ENCODE measurements at places on chromosomes 16 and 17. TPM values are rescaled to one million over a fixed set of nuclear protein-coding genes. Genes with fewer than 3 reads are reported as not detected.

DNA sequence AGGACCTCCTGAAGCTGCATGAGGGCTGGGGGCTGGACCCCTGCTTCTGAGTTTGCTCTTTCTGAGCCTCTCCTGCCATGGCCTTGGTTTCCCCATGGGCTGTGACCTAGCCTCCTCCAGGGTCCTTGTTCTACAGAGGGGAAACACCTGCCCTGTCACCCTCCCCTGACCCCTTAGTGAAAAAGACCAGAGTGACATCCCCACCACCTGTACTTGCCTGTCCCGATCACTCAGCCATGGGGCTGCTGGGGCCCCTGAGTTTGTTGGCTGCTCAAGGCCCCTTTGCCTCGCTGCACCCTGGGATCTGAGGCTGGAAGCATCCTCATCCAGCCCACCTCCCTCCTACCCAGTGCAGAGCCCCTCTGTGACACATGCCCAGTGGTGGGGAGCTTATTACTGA is 800 bp downstream of the NOD2 start:
- peaks cover 12% of the 10 kb centered on the region for H3K4me1 ChIP-seq
- H3K36me3 ChIP-seq = no peaks in the 10 kb centered on the region
- no peak overlapping the region for H3K27ac ChIP-seq
- DNase-seq = peak; percentile 16

DNA sequence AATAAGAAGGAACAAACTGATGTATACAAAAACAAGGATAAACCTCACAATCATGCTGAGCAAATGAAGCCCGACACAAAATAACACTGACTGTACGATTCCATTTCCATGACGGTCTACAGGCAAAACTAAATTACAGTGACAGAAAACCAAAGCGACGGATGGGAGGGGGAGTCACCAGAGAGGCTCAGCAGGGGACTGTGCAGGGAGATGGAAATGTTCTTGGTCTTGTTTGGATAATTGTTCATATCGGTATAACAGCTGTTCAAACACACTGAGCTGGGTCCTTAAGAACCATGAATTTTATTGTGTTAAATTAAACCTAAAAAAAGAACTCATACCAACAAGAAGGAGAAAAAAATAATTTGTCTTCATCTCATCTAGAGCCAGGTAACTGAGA is 97.8 kb downstream of the NXN start:
- no peak overlapping the region for H3K27ac ChIP-seq
- H3K27me3 ChIP-seq = no peaks in the 10 kb centered on the region
- H3K36me3 ChIP-seq = no peaks in the 10 kb centered on the region
- H3K4me1 ChIP-seq = peaks cover 30% of the 10 kb centered on the region
- no peak for DNase-seq
- no peak overlapping the region for H3K4me3 ChIP-seq

DNA sequence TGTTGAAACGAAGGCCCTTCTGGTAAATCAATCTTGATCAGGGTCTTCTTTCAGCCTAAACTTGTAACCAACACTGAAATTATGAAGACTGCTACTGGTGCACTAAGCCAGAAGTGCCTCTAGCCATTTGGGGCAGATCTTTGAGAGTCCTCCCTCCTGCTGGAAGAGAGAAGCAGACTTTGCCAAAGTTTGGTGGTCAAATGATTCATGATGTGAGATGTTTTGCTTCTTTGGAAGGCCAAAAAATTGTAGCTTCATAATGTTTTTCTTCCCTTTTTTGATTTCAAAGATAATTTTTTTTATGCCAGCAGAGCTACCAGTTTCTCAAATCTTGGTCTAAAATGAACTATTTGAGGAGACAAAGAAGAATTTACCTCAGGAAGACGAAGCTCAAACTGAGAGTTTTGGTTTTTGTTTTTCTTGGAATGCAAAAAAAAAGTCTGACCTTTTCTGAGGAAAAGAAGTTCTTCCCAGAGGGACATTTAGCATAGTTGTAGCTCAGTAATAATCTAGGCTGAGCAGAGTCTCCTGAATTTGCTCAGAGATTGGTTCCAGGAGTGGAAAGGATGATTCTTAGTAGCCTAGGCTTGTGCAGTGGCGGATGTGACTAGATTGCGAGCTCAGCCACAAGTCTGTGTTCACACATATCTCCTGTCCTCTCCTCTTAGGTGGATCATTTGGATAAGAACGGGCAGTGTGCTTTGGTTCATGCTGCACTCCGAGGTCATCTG is 50.9 kb downstream of the CYB561 start:
- no peak overlapping the region for H3K4me3 ChIP-seq
- no peaks in the 10 kb centered on the region for H3K4me1 ChIP-seq
- no peaks in the 10 kb centered on the region for H3K27me3 ChIP-seq
- DNase-seq = no peak
- H3K27ac ChIP-seq = no peak overlapping the region

DNA sequence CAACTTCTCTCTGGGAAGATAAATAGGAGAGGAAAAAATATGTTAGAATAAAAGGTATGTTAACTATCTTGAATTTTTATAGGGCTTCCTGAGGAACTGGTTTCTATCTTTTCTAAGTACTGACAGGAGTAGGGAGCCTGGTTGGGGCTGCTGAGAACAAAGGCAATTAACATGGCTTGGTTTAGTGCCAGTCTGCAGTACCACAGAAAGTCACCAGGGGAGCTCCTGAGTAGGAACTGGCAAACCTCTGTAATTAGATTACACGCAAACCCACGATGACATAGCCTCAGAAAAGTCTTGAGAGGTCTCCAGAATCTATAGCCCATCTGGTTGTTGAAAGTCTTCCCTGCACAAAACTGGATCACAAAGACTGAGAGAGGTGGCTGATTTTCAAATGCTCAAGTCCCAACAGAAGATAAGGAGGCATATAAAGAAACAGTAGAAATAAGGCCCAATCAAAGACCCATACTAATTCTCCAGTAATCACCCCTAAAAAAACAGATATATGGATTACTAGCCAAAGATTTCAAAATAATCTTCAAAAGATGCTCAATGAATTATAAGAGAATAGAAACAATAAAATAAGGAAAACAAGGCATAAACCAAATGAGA is 11.7 kb upstream of the CNTNAP4 start:
- H3K27ac ChIP-seq = no peak overlapping the region
- H3K36me3 ChIP-seq = no peaks in the 10 kb centered on the region
- H3K27me3 ChIP-seq = no peaks in the 10 kb centered on the region
- no peak overlapping the region for H3K4me3 ChIP-seq

- no peaks in the 10 kb centered on the region for H3K36me3 ChIP-seq
- peaks cover 18% of the 10 kb centered on the region for H3K4me1 ChIP-seq
- H3K27ac ChIP-seq = no peak overlapping the region
- H3K27me3 ChIP-seq = no peaks in the 10 kb centered on the region
- no peak overlapping the region for H3K4me3 ChIP-seq
- no peak for DNase-seq
Observed at GRCh38 chr17:16484445-16485175, 7.4 kb downstream of the LRRC75A start.

The PRAC2 gene
- total RNA-seq = not detected

- H3K36me3 ChIP-seq = peaks cover 6% of the 10 kb centered on the region
- H3K27me3 ChIP-seq = no peaks in the 10 kb centered on the region
- H3K4me1 ChIP-seq = peaks cover 7% of the 10 kb centered on the region
- H3K4me3 ChIP-seq = no peak overlapping the region
Observed at GRCh38 chr16:4868026-4868425, 20.7 kb downstream of the UBN1 start.

The MLX gene
- 41.2 TPM for total RNA-seq

All from Caco-2 (cell line).